ENCODE measurements at places on chromosomes 1 and 21.

- no peak for DNase-seq
Observed at GRCh38 chr21:15966231-15966630, 236.4 kb downstream of the USP25 start.

- DNase-seq = no peak
Observed at GRCh38 chr1:193421487-193421886, 235.1 kb upstream of the B3GALT2 start.

GRCh38 chr1:20727746-20728316 lies 4.7 kb downstream of the SH2D5 start:
- DNase-seq = peak; percentile 56

- DNase-seq = no peak
Observed at GRCh38 chr1:93979718-93980319, 70.6 kb upstream of the GCLM start.

DNA sequence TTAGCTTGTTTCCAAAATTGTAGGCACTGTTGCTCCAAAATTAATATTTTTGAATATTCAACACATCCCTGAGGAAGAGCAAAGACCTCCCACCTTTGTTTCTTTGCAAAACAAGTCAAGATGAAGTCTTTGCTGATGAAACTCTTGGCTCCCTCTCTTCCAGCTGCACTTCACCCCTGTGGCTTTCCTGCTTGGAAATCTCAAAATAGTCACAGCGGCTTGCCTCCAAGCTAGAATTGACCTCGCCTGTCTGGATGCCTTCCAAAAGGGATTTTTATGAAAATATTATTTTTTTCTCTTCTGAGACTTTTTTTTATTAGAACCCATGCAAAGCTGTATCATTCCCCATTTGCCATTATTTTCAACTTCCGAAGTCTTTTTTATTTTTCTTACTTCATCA lies 71.1 kb upstream of the MROH9 start:
- no peak for DNase-seq

- DNase-seq = peak; percentile 61
Observed at GRCh38 chr1:76867342-76868130, at the start of gene ST6GALNAC5. Gene ST6GALNAC5 (plus strand): TSS chr1:76867480.

DNA sequence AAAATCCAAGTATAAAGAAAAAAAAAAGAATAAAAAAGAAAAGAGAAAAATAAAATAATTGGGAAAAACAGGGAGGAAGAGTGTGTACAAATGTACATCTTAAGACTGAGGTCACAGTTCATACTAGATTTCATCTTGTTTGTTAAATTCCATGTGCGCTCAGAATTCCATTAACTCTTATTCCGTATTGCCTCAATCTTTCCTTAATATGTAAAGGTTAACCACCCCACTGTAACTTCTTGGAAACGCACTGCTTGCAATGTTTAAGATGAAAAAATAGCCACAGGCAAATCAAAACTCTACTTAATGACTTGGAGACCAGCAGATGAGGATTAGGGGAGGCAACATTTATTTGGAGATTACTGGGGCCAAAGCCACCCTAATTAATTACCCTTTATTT lies 23.9 kb upstream of the KCNE1 start:
- DNase-seq = no peak

Measured in activated CD8-positive, alpha-beta memory T cell treated with anti-CD3 and anti-CD28 coated beads for 24 hours (primary cell).